ENCODE measurements at places on chromosomes 3 and 15.

GRCh38 chr3:72329354-72329753, 518.9 kb downstream of the SHQ1 start:
- peak; percentile 8 for DNase-seq

- DNase-seq: no peak
Measured at GRCh38 chr15:32819448-32819847, 101.6 kb downstream of the GREM1 start.

- no peak for DNase-seq
Measured at GRCh38 chr3:138448631-138449030, 14.2 kb downstream of the ESYT3 start.

DNA sequence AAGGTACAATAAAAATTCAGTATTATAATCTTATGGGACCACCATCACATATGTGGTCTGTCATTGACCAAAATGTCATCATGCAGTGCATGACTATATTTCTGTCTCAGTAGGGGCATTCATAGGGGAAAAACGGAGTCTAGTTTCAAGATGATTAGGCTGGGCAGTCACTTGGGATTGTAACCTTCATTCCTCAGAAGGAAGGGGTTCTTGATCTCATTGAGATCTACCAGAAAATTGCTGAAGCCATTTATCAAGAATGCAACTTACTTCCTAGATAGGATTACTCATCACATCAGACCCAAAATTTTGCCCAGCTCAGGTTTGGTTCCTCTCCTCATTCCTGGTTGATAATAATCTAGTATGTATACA, 37.3 kb downstream of the BTD start:
- no peak for DNase-seq

DNA sequence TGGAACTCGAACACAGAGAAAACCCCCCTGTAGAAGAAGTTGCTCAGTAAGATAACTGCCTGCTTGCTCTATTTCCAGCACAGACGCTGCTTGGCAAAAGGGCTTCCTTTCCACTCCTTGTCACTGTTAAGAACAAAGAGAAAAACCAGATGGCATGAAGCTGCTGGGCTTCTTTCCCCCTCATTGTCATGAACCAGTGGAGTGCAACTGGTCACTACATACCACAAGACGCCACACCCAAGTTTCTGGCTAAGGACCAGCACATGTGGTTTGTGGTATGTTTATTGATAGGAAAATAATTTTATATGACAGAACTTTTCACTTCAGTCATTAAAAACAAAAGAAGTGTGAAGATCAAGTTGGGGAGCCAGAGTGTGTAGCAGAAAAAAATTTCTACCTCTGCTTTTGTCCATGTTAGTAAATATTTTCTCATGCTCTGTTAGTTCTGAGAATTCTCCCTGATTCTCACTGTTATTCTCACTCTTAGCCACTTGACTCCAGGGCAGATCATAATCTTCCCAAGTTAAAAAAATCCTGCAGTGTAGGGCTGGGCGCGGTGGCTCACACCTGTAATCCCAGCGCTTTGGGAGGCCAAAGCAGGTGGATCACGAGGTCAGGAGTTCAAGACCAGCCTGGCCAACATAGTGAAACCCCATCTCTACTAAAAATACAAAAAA, 37.9 kb downstream of the CLK3 start:
- no peak for DNase-seq

DNA sequence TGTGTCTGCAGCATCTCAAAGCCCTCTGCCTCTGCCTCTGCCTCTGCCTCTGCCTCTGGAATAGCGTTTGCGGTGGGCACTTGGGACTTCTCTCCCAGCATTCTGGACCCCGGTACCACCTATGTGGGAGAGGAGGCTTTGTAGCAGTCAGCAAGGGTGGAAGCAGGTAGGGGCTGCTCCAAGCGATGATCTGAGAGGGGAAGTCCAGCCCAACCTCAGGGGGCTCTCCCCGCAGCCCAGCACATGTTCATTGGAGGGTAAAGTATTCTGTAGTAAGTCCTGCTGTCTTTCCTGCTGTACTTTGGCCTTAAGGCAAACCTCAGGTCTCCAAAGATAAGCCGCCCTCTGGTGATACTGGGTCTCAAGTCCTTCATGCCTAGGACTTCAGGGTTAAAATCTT, 68.6 kb downstream of the FAM174B start:
- DNase-seq: no peak

GRCh38 chr3:42035816-42036482, 55.2 kb upstream of the TRAK1 start:
- DNase-seq: no peak

DNA sequence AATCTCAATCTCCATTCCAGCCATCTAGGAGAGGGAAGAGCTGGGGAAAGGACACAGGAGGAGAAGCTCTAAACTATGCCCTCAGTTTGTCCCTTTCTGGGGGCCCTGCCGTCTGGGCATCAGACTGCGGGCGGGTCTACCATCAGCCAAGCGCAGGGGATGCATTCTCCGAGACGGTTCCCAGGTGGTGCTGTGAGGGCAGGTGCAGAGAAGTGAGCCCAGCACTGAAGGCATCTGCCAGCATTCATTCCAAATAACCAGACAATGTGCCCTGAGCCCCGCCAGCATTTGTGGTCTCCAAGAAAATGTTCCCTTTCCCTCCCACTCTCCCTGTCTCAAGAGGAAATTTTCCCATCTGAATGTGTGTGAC, 265.7 kb downstream of the XXYLT1 start:
- DNase-seq: no peak

DNA sequence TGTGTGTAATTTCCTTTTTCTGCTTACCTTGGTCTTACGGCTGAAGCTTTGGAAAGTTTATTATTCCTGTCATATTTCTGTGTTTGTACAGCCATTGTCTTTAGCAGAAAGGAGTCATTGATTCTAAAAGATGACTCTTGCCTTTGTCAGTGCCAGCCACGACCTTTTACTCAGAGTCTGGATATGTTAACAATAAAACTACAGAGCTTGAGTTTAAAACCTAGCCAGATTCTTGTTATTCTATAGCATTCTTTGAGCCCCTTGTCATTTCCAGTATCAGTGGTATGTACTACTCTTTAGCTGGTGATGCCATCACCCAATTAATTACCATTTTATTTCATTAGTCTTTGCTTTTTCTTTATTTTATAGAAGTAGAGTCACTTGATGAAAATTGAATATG, 142.4 kb downstream of the TCF12 start:
- no peak for DNase-seq

GRCh38 chr3:139470199-139470598, 6.1 kb downstream of the RBP2 start:
- DNase-seq: no peak

GRCh38 chr15:101521591-101521990, 32.1 kb upstream of the PCSK6 start:
- DNase-seq: no peak

DNA sequence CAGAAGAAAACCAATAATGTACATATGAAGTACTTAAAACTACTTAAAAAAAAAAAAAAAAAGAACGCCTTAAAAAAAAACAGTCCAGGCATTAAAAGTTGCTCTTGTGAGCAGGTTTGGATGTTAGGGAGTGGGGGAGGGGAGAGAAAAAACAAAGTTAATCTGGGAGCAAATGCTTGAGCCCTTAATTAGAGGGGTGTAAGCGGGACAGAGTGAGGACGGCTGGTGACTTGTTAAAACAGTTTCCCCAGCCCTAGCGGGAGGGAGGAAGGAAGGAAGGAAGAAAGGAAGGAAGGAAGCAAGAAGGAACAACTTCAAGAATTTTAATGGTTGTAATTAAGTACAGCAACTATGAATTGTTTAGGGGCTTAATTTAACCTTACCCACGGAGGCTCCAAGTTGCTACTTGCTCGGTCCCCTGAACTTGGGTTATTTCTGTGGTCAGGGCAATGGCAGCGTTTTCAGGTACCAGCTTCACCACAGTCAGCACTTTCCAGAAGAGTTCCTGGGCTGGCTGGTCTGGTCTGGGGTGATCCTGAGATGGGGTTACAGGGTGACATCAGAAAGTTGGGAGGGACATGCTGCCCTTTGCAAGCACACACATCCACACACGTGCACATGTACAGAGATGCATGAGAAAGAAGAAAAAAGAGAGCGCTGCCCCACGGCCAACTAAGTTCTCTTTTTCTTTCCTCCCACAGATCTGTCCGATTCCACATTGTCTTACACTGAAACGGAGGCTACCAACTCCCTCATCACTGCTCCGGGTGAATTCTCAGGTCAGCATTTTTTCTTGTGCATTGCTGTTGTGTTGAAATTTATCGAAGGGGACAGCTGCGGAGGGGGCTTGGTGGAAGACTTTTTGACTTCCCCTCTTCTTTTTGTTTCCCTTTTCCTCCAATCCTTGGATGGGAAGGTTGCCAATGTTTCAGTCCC, 14.0 kb downstream of the SMAD6 start:
- DNase-seq: no peak

- DNase-seq: no peak
Measured at GRCh38 chr3:155504682-155505081, 211.2 kb upstream of the STRIT1 start.

DNA sequence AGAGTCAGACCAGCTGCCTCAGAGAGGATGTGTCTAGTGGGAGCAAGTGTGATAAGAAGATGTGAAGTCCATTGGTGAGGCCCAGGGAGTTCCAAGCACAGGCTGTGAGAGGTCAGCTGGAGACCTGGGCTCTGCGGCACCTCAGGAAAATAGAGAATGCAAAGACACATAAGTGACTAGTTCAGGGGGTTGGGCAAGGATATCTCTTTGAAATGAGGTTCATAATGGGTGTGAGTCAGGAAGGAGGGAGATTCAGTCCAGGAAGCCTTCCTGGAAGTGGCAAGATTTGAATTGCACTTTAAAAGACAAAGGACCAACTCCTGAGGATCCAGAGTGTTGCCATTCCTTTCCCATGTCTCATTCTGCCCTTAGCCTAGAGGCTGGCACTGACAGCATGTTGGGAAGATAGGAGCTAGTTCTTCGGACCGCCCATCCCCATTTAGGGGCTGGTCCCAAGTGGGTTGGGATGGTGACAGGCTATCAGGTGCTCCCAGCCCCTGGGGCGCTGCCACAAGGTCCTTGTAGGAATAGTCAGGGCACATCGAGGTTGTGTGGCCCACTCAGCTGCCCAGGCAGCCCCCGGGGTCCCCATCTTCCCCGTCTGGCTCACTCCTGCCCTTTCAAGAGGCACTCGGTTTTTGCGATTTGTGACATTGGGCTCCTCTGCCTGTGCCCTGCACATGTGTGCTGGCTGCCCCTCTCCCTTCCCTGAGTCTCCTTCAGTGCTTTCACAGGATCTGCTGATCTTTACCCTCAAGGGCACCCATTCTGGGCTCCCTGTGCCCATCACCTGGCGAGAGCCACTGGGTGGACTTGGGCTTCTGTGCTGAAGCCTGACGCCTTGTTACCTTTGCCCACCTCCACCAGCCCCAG, 23.7 kb downstream of the ESYT3 start:
- DNase-seq: no peak

- no peak for DNase-seq
Measured at GRCh38 chr3:37126856-37127255, 47.5 kb downstream of the LRRFIP2 start.

GRCh38 chr3:34065901-34066300, 267.5 kb downstream of the PDCD6IP start:
- no peak for DNase-seq

DNA sequence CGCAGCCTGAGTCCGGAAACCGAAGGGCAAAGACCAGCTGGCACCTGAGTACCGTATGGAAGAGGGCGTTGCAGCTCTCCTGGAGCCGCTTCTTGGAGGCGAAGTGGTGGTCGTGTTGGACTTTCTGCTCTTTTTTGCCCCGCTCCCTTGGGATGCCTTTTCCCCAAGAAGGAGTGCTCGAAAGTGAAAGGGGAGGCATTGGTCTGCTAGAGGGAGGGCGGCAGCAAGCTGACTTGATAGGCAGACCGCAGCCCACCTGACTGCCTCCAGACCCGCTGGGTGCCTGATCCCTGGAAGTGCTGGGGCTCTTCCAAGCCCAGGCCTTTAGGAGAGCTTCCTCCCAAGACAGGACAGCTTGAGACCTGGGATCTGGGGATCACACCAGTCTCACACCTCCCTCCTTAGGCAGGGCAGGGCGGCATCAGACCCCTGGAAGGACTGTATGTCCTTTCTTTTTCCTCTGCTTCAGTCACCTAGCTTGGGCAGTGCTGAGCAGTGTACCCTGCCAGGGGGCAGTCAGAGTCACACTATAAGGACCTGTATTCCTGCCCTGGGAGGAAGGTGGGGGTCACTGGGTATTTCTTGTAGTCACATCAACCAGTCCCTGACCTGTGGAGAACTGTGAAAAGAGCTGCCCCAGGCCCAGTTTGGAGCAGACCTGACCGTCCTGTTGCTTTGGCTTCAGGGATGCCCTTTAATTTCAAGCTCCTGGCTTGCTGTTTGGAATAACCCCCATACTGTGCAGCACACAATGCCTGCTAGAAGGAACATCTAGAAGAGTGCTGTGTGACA, 2.1 kb downstream of the ACVR2B start:
- no peak for DNase-seq

DNA sequence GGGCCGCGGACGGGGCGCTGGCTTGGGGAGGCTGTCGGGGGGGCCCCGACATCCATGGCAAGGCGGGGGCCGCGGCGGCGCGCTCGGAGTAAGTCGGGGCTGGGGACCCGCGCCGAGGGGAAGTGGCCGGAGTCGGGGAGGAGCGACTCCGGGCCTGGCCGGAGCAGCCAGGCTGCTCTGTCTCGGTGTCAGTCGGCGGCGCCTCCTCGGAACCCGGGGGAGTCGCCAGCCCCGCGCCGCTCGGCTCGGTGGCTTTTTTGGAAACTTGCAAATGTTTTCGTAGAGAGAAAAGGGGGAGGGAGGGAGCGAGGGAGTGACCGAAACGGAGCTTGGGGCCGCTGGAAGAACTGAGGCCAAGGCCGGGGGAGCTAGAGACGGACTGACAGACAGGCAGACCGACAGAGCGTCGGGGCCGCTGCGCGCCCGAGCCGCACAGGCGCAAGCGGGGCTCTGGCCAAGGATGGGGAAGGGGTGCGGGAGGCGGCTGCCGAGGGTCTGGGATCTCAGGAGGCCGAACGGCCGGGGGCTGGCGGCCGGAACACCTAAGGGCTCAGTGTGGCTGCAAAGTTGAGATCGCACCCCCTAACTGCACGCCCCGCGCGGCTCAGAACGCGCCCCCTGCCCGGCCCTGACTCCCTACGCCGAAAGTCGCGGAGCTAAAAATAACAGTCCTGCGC, 5.0 kb downstream of the PTH1R start:
- DNase-seq: no peak

GRCh38 chr3:52468336-52468735, 12.9 kb downstream of the NISCH start:
- no peak for DNase-seq

DNA sequence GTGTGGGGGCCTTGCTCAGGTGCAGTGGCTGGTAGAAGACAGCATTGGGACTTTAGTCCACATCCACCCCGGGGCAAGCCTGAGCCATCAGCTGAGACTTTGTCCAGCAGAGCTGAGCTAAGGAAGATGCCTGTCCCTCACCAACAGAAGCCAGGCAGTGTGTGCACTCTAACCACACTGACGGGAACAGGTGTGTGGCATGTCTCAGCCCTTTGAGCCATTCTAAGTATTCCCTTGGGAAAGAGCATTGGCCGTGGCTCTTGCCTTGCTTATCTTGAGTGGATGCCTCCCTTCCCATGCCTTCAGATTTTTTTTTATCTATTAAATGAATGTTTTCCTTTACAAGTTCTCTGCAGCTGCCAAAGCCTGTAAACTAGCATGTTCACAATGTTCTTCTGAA, 3.5 kb downstream of the GABRA5 start:
- no peak for DNase-seq

GRCh38 chr15:36067483-36068274, 511.7 kb upstream of the CDIN1 start:
- no peak for DNase-seq
